ENCODE measurements at places on chromosomes 5 and 9.

DNA sequence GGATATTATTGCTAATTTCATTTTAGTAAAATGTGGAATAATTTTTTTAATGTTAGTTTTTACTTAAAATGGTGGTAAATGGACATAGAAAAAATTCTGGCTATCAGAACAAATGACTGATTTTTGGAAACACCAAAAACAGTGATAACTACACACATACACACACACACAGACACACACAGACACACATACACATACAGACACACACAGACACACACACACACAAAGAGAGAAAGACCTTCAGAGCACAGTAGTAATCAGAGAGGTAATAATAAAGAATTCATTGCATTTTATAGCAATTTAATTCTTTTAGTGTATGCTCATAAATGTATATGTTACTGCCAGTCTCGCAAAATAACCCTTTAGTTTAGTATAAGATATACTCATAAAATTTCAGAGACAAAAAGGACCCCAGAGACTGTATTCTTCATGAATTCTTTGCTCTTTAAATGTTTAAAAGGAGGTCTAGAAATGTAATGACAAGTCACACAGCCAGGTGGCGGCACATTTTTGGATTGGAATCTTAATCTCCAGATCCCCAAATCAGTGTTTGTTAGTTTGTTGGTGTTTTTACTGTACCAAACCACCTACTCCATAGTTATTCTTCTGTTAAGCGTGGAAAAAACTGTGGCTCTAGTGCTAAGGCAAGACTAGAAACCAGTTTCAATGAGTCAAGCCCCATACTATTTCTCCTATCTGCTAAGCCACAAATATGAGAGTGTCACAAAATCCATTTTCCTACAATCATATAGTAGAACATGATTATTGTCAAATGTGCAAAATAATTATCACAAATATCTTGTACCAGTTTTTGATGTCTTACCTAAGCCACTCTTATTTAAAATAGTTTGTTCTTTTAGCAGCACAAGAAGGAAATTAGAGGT is 109.9 kb downstream of the EDIL3 start:
- no peak for DNase-seq

GRCh38 chr5:168939887-168940544 is 360.8 kb upstream of the PANK3 start:
- DNase-seq: no peak

- no peak for DNase-seq
These were observed 157.2 kb downstream of the MELK start for GRCh38 chr9:36729906-36730305.

GRCh38 chr5:131256507-131256823 is 7.4 kb upstream of the CDC42SE2 start:
- no peak for DNase-seq

- DNase-seq: no peak
These were observed 1917.1 kb upstream of the CDH6 start for GRCh38 chr5:29276371-29276770.

DNA sequence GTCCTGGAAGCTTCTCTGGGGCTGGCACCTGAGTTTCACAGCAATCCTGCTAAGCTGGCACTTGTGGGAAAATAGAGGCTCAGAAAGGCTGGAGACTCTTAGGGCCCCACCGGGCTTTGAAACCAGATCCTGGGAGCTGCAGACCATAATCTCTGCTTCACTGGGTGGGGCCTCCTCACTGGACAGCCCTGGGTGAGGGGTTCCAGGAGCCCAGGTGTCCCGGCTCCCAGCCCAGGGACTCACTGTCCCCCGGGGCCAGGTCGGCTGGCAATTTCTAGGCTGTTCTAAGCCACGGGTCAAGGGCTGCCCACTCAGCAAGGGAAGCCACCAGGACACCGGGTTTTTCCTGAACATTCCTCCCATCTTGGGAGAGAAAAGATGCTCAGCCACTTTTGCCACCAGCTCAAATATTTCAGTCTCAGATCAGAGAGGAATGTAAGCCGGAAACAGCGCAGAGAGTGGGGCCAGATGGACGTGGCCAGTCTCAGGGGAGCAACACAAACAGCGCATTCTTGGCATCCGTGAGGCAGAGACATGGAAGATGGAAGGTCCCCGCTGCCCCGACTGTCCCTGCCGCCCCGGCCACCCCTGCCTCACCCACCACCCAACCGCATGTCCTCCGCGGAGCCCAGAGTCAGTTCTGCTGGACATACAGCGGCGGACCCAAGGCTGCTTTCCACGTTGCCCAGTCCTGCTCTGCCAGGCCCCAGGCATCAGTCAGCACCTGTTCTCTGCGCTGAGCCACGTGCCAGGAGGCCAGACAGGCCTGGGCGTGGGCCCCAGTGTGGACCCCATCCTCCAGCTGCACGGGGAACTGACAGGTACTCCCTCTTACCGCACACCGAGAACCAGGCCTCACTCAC is 72.6 kb downstream of the VAV2 start:
- no peak for DNase-seq

DNA sequence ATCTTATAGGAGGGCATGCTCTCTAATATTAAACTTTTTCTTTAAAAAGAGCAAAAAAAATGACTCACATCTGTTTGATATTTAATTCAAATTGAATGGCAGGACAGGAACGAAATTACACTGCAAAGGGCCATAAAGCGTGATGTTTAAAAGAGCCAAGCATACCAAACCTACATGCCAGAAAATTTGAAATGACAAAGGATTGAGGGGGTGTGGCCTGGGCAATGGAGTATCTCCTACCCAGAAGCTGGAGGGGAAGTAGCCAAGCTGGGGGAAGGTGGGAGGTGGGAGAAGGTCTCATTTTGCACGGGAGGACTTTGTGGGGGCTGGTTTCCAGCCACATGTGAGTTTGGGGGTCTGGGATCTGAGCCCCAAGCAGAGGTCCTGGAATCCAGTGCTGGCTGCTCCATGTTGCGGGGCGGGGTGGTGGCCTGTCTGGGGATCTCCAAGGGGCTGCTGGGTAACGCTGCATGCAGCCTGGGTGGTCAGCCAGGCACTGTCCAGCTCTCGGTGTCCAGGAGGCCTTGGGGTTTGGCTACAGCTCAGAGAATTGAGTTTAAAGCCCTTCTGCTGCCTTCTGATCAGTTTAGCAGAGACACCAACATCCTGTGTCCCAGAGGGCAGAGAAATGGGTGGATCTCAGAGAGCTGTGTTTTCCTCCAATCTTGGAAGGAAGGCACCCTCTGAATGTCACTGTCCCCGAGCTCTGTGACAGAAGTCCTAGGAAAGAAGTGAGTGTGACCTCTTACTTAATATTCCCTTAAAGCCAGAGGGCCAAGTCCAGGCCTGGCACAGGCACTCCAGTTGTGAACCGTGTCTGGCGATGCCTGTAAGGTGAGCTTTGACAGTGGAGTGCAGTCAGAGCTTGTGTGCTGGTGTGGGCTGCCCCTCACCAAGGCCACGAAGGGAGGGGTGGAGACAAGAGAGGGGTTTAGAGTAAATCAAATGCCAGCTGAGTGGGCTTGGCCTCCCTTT is 7.6 kb downstream of the DCANP1 start:
- DNase-seq: no peak

DNA sequence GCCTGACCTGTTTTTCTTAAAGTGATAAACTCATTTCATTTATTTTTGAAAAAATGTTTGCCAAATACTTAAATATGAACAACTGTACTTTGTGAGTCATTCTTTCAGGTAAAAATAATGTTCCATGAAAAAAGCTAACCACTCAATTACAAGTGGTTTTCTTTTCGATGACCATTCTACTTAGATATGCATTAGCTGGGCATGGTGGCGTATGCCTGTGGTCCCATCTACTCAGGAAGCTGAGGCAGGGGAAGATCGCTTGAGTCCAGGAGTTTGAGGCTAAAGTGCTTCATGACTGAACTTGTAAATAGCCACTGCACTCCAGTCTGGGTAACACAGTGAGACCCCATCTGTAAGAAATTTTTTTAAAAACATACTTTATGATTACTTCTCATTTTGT is 4.0 kb upstream of the WDR70 start:
- no peak for DNase-seq

GRCh38 chr9:18077941-18078678 is 395.8 kb upstream of the ADAMTSL1 start:
- peak; percentile 19 for DNase-seq

GRCh38 chr9:85730916-85731630 is 10.7 kb downstream of the AGTPBP1 start:
- DNase-seq: no peak

DNA sequence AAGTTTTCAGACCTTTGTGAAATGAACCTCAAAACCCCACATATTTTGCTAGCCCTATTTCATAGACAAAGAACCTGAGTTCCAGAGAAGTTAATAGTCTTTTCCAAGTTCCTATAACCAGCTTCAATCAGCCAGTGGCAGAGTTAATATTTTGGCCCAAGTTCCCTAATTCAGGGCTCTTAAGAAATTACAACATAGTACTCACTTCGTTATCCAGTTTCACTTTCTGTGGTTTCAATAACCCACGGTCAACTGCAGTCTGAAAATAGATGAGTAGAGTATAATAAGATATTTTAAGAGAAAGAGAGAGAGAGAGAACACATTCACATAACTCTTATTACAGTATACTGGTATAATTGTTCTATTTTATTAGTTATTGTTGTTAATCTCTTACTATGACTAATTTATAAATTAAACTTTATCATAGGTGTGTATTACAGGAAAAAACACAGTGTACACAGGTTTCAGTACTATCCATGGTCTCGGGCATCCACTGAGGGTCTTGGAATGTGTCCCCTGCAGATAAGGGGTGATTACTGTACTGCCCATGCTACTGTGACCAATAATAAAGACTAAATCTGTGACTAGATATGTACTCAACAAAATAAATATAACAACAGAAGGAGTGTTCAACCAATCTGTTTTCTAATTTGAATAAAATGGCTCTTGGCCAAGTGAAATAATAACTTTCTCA is 9.3 kb upstream of the MYOT start:
- DNase-seq: no peak

DNA sequence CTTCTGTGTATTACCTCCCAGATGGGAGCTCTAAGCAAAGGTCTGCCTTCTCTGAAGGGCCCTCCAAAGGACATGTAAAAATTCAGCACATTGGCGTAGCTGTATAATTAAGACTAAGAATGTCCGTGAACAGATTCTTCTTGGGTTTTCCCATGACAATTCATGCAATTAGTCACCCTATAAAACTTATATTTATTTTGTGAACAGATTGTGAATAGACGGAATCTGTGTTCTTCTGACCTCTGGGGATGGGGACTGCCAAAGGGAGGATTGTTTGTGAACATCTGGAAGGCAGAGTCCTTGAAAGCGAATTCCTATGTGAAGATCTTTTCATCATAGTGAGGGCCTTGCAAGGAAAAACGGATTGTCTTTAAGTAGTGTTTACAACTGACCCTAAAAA is 111.3 kb downstream of the EGFLAM start:
- no peak for DNase-seq

- DNase-seq: no peak
These were observed 8.0 kb upstream of the UBAC1 start for GRCh38 chr9:135969064-135969683.

GRCh38 chr5:41840251-41840650 is 30.0 kb downstream of the OXCT1 start:
- DNase-seq: no peak

DNA sequence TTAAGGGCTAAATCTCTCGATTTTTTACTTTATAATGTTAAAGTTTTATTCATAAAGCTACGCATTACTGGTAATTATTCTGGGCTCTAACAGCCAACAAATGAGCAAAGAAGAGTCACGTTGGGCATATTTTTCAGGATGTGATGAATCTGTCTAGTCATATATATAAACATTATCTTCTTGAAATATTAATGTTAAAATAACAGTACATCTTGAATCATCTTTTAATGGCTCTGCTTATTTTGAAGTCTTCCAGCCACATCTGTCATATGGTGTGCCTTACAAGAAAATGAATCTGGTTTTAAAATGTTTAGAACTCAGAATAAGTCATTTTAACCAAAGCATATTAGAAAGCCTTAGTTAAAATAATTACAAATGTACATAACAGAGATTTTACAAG is 96.9 kb downstream of the CWC27 start:
- no peak for DNase-seq

GRCh38 chr5:150573216-150573615 is 65.3 kb downstream of the NDST1 start:
- DNase-seq: no peak

DNA sequence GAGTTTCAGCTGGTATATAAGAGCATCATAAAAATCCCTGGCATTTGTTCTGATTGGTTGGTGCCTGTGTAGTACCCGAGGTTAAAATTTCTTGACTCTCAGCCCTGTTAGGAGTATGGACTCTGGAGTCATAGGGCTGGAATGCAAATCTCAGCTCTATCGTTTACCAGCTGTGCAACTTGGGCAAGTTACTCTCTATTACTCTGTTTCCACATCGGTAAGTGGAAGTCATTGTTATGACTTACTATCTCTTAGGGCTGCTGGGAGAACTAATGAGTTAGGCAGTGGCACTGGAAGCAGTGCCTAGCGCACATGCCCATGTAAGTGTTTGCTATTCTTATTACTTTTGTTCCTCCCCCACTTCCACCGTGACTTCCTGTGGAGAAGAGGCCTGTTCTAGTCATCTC is 141.6 kb downstream of the BOD1 start:
- DNase-seq: no peak

GRCh38 chr5:138274189-138274853 is at the start of gene GFRA3:
GFRA3 (minus strand) TSS chr5:138274621; CDS start chr5:138274424, 197 bp downstream.
- no peak for DNase-seq

- no peak for DNase-seq
These were observed 54.9 kb downstream of the PSAT1 start for GRCh38 chr9:78351816-78352215.

- peak; percentile 72 for DNase-seq
These were observed 11.1 kb upstream of the ARAP3 start for GRCh38 chr5:141692919-141693725.

DNA sequence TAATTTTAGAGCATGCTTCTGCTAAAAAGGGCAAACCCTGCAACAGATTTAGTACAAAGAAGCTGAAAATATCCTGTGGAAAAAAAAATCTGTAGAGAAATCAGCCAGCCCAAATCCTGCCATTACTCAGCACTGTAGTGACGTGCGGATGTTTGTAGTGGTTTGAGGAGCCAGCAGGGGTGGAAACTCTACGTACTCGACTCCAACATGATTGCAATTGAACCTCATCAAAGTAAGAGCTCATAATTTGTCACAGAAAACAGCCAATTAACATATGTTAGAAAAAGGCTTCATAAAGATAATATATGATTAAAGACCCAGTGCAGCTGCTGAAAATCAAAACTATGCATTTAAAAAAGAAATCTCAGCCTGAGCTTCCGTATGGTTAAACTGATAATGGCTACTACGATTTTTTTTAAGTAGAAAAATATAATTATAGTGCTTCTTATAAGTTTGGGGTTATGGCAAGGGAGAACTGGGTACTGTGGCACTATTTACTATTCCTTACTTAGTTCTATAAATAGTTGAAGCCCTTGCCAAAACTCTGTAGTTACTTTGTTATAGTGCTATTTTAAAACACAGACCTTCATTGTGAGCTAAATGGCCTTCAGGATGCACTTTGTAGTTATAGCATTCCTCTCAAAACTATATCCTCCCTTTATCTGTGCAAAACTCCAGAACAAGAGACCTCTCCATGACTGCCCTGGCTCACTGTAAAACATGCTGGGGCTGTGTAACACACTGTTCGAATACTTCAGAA is 49.4 kb downstream of the MEF2C start:
- DNase-seq: no peak

GRCh38 chr9:35001285-35001677 is 11.7 kb downstream of the DNAJB5 start:
- DNase-seq: no peak

GRCh38 chr5:94575196-94575595 is 43.2 kb downstream of the KIAA0825 start:
- DNase-seq: no peak
